Activated T-cell treated with anti-CD3 and anti-CD28 coated beads, Interleukin-2, amount 50 U/mL, for 4 hours (primary cell): ENCODE measurements at places on chromosomes 2 and 18.
A peak's percentile ranks its signal among the peaks of the same experiment; 100 is the strongest.

GRCh38 chr2:46545015-46545839 lies 65.9 kb downstream of the TMEM247 start:
- no peak for DNase-seq

- no peak for DNase-seq
Observed at GRCh38 chr2:13006426-13006825, 289.7 kb downstream of the TRIB2 start.

- DNase-seq = no peak
Observed at GRCh38 chr2:145351864-145352425, 832.0 kb upstream of the ZEB2 start.

GRCh38 chr2:113685471-113685870 lies 58.4 kb downstream of the RABL2A start:
- DNase-seq = no peak

GRCh38 chr18:13930964-13931363 lies 15.6 kb upstream of the MC2R start:
- DNase-seq = no peak

GRCh38 chr2:200422071-200422470 lies 87.8 kb downstream of the KCTD18 start:
- no peak for DNase-seq

DNA sequence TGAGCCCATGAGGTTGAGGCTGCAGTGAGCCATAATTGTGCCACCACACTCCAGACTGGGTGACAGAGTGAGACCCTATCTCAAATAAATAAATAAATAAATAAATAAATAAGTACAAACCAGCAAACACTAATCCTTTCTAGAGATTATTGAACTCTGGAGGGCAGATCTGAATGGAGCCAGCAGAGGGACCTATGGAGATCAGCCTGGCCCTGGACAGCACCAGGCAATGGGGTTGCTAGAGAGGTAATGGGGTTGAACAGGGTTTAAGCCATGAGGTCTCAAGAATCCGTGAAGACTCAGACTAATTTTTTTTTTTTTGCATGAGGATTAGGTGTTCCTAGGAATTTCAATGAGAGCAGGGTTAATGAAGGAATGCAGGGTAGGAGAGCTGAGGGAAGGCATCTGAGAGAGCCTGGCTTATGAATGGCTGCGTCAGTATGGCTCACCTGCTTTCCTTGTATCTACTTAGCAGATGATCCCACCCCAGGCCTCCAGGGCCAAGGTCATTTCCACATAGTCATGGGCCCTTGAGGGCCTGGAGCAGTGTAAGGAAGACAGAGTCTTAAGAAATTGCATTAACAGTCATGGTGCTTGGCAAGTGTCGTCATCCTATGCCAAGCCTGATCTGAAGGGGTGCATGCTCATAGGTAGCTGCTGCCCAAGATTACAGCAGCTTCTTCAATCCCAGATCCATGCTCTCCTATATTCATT lies 34.6 kb upstream of the IL37 start:
- no peak for DNase-seq

GRCh38 chr2:43943323-43943722 lies 52.5 kb downstream of the LRPPRC start:
- no peak for DNase-seq

DNA sequence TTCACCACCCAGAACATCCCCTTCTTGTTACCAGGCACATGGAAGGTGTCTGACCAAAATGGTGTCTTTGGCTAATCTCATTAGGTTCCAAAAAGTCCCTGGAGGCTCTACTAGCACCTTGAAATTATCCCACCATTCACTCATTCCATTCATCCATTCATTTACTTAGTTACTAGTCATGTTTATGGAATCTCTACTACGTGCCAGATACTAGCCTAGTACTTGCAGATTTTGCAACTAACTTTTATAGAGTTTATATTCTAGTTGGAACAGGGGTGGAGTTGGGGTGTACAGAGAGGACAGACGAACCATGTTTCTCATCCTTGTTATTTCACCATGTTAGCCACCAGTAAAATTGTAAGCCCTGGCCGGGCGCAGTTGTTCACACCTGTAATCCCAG lies 4.0 kb upstream of the NOP58 start:
- DNase-seq = no peak

- no peak for DNase-seq
Observed at GRCh38 chr2:86064006-86064405, 41.7 kb downstream of the POLR1A start.

DNA sequence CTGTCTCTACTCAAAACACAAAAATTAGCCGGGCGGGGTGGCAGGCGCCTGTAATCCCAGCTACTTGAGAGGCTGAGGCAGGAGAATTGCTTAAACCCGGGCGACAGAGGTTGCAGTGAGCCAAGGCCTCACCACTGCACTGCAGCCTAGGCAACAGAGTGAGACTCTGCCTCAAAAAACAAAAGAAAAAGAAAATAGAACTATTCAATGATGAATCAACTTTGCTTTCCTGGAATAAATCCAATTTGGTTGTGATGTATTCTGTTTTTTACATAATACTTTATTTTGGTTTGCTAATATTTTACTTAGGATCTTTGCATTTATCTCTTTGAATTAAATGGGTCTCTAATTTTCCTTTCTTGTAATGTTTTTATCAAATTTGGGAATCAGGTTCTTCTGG lies 86.3 kb upstream of the MBOAT2 start:
- DNase-seq = no peak

- no peak for DNase-seq
Observed at GRCh38 chr18:80231151-80231550, 16.2 kb downstream of the PARD6G start.

GRCh38 chr2:159160954-159161353 lies 125.5 kb downstream of the WDSUB1 start:
- no peak for DNase-seq

- DNase-seq = no peak
Observed at GRCh38 chr2:211436182-211436581, 879.8 kb downstream of the CPS1 start.

DNA sequence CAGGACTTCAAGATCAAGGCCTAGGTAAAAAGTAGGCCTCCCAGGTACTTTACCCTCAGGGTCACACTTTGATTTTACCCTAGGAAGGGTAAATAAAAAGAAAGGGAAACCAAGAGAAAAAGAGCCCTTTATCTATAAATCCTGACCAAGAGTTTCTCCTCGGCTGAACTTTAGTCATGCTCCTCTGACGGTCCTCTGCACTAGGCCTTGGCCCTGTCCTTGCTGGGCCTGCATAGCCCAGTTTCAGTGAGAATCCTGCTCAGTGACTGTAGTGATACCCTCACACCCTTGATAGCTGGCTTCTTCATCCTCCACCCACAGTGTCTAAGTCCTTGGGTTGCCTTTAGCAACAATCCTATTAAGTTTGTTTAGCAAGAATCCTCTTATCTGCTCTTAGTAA lies 20.5 kb upstream of the ITSN2 start:
- no peak for DNase-seq

DNA sequence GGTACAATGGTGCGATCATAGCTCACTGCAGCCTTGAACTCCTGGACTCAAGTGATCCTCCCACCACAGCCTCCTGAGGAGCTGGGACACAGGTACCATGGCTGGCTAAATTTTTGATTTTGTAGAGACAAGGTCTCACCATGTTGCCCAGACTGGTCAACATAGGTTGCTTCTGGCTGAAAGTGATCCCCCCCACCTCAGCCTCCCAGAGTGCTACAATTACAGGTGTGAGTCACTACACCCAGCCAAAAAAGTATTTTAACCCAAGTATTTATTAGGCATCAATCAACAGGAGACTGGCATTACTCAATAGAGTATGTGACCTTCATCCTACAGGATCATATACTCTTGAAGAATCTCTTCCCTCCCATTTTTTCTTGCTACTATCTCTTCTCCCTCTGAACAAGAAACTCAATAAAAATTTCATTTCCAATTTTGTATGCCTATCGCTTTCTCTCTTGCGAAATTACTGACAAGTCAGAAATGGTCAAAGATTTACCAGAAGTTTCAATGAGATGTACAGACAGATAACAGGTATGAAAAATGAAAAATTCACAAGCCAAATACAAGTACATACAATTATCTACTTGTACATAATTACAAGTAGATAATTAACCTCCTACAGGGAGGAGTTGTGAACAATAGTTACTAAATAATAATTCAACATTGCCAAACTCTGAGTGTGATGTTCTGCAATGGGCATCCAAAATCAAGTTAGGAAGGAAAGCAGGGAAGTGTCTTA lies 34.9 kb upstream of the CCNT2 start:
- no peak for DNase-seq

GRCh38 chr2:177026253-177026652 lies 186.3 kb upstream of the HNRNPA3 start:
- DNase-seq = no peak

- no peak for DNase-seq
Observed at GRCh38 chr2:196257086-196257485, 85.7 kb upstream of the STK17B start.

DNA sequence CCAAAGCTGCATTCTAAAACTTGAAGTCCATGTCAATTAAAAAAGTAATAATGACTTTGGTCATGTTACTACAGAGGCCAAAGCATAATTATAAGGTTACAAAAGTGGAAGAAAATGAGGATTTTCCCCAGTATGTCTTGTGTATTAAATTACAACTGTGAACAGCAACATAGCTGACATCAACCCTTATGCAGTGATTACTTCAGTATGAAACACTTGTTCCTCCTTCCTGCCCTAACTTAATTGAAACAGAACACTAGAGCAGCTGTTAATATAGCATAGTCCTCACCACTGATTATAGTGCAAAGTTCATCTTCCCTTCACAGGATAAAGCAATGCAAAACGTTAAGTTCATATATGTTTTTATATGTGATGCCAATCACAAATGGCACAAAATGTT lies 29.9 kb downstream of the EPB41L3 start:
- no peak for DNase-seq

DNA sequence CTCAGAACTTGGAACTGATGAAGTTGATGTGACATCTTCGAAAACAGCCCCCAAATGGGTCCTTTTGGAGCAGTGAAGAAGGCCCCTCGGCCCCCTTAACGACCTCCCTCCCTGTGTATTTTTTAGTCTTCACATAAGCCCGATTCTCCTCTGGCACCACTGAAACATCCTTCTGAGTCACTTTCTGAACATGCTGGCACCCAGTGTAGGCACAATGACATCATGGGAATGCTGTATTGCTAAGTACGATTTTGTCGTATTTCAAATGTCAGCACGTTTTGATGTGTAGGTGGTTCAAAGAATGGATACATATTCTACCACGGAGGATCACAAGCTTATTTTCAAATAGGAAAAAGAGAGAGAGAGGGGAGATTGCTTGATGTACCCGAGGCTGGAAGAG lies 111.7 kb upstream of the RIOK3 start:
- no peak for DNase-seq

- peak; percentile 50 for DNase-seq
Observed at GRCh38 chr2:38750011-38750890, 910 bp downstream of the SRSF7 start.

- no peak for DNase-seq
Observed at GRCh38 chr2:26587994-26588393, 53.2 kb downstream of the CIB4 start.

DNA sequence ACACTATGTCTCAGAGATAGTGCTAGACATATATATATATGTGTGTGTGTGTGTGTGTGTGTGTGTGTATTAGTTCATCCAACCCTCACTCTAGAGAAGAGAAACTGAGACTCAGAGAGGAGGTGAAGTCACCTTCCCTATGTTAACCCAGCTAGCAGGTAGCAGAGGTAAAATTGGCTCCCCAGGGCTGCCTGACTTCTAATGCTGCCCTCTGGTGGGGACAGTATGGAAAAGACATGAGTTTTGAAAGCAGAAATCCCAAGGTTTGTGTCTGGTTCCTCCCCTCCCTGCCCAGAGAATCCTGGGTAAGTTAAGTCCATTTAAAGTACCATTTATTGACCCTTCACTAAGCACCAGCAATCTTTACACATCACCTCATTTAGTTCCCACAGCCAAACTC lies 137.7 kb downstream of the THNSL2 start:
- DNase-seq = no peak

DNA sequence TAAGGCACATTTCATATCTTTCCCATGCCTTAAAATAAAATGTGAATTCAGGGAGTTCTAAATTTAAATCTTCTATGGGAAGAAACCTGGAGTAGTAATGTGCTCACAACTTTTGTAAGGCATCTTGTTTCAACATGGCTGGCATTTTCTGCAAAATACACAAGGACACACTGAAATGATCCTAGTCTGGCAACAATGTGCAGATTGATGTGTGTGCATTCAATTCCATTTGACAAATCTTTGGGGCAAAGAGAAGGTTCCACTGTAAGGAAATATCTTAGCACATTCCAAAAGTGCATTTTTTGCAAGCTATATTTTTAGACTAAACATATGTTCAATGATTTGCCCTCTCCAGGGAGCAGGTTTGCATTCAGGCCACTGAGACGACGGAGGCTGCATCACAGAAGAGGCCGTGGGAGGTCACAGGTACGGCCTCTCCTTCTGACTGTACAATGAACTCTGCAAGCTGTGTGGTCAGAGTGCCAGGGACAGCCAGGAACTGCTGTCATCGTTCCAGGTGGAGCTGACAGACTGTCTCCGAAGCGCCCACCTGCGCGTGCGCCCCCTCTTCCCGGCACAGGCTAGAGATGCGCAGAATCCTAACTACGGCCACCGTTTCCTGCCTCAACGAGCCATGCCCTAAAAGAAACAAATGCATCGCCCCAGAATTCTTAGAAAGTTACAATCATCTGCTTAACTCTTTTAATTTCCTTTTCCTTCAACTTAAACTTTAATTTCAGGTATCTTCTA lies 149.2 kb upstream of the POU3F3 start:
- DNase-seq = no peak

GRCh38 chr2:71547616-71548285 lies 94.4 kb downstream of the DYSF start:
- no peak for DNase-seq

DNA sequence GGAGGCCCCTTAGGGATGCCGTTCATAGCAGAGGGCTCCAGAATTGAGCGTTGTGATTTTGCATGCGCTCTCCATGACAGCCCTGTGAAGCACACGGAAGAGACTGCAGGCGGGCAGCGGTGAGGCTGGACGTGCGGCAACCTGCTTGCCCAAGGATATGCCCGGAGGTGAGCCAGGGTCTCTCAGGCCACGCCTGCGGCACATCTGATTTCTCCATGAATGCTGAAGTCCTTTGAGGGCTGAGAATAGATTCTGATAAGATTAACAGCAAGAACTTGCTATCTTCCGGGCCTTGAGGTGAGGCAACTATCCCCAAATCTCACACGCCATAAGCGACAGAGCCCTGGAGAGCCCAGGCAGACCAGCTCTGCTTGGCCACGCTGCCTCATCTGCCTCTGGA lies 55.6 kb upstream of the LAMA1 start:
- DNase-seq = no peak

DNA sequence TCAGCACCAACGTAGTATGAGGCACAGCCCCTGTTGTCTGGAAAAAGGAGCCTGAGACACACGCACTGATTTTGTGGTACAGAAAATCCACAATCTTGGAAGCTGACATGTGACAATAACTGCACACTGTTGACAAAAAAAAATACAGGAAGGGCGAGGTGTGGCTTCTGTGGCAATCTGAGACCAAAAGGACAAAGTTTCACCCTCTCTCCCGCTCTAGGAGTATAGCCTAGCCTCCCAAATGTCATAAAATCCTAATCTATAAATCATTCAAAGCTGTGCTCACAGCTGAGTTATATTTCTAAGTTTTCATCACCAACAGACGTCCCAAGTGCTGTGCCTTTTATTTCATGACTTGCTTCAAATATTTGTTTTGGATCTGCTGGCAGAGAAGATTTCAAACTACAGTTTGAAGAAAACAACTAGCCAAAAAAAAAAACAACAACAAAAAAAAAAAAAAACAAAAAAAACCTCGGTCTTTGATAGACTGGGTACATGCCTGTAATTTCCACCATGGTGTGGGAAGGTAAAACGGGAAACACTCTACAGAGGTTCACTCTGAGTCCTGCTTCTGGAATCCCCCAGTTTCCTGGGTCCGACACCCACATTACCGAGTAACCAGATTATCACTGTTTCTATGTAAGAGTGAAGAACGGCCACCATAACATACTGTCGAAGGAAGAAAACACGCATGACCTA lies 61.0 kb downstream of the C2orf76 start:
- no peak for DNase-seq
